Right renal pelvis (tissue), 4 donors: ENCODE measurements at places on chromosomes 11 and 22. TPM values are rescaled to one million over a fixed set of nuclear protein-coding genes. Genes with fewer than 3 reads are reported as not detected.

Gene KCNJ11
- 2.1 TPM for polyA plus RNA-seq

GRCh38 chr11:113241636-113242054 is 72.7 kb upstream of the TTC12 start:
- no peak for DNase-seq

DNA sequence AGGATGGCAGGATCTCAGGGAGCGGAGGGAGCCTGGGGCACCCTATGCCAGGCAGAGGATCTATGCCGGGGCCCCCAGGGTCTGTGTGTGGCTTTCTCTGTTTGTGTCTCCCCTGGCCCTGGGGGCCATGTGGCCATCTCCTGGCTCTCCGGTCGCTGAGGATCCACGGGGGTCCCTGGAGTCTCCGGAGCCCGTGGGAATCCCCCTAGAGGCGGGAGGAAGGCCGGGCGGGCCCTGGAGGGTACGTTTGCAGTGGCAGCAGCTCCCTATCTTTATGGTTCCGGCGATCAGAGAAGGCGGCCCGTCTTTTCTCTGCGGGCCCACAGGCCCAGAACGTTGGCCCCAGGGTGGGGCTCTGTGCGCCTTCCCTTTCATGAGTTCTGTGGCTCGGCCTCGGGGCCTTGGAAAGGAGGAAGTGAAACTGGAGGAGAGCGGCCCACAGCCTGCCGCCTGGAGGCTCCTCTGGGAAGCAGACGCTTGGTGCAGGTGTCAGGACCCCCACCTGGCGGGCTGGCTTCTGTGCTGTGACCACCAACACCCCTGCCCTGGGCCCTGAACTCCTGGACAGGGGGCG is 82.1 kb downstream of the KCNQ1 start:
- DNase-seq: no peak

DNA sequence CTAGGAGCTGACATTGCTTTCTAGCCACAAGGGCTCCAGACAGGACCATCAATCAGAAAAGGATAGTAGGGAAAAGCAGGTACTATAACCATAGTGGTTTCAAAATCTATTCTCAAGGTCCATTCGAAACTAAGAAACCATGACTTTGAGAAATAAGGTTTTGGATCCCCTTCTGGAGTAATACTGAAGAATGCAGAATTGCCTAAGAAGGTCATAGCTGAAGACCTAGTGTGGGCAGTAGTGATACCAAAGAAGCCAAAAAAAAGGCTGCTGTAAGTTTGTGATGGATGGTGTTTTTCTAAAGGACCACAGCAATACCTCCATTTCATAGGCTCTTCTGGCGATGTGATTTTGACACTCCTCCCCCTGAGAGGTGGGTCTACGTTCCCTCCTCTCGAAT is 163.1 kb downstream of the MAML2 start:
- no peak for DNase-seq

GRCh38 chr22:44355716-44356070 is 42.9 kb upstream of the SHISAL1 start:
- no peak for DNase-seq

DNA sequence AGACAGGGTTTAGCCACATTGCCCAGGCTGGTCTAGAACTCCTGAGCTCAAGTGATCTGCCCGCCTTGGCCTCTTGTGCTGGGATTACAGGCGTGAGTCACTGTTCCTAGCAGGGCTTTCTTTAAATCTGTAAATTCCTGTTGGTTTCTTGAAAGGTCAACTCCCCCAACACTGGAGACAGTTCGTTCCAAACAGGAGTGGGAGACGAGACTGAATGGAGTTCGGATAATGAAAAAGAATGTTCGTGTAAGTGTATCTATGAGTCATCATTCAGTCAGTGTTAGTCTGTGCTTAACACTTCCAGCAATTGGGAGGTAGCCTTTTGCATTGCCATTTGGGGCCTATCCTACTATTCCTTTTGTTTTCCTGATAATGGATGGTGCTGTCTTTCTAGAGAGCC is 10.0 kb upstream of the BACE1-AS start:
- DNase-seq: no peak

DNA sequence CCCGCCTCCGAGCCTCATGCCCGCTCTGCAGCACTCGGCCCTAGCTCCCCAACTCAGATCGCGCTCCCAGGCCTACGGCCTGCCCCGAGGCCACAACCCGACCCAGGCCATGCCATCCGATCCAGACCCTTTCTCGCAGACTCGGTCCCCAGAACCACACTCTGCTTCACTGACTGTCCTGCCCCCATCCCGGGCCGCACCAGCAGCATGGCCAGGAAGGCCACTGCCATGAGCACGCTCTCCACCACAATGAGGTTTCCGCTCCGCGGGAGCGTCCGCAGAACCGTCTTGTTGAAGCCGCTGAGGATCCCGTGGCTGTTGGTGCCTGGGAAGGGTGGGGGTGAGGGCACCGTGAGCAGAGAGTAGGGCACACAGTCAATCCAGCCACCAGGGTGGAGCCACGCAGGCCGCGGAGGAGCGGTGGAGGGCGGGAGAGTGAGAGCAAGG is 6.4 kb downstream of the UNC93B1 start:
- DNase-seq: no peak

DNA sequence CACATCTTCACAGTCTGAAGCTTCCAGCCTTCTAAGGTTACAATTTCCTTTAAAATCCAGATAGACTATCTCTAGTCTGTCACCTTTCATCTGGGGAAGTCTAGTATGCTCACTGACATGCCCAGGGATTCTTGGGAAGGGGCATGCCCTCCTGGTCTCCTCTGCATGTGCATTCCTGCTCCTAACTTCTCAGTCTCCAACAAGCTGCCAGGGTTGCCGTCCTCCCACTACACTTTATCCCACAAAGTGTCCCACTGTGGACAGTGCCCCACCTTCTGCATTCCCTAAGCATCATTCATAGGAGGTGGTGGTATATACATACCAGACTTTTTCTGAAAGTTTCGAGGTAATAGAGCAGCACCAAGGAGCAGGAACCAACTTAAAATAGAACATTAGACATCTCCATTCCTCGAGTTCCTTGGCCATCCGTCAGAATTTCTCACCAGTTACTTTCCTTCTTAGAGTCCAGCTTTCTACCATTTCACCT is 28.7 kb downstream of the EIF3F start:
- no peak for DNase-seq

DNA sequence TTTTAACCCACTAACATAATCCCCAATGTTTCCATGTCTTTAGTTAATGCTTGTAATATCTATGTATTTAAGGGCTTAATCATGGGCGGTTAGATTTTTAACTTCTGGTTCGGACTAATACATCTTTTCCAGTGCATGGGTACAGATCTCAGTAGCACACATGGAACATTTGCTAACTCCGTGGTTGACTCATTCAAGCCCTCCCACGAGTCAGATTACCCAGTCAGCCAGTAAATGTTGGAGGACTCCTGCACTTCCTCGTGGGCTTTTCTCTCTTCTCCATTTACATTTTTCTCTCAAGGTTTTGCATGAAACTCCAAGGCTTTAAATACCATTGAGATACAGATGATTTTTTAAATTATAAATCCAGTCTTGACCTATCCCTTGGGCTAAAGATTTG is 313.9 kb downstream of the ST3GAL4 start:
- no peak for DNase-seq

DNA sequence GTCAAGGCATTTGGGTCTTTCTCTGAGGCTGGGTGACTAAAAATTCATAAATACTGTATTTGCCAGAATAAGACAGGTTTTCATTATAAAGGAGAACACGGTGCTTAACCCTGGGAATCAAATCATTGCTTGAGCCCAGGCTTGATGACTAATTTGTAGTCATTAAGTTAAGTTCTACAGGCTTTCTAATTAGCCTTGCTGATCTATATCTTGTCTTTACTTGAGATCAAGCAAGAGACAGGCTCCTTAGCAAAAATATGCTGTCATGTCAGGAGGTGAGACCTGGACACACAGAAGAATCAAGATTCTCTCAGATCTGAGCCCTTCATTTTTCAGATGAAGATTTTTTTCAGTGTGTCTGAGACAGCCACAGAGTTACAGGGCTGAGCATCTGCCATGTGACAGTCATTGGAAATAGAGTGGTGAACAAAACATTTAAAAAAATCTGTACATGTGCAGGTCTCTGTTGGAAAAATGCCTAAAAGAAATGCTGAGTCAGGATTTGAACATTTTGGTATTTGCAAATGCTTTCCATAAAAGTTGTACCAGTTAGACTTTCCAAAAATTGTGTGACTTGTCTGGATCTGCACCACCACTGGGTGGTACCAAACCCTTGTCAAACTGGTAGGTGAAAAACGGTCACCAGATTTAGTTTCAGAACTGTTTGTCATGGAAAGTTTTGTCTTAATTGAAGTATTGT is 14.6 kb downstream of the ACAT1 start:
- DNase-seq: no peak
